ENCODE measurements at places on chromosomes 13 and 19. TPM values are rescaled to one million over a fixed set of nuclear protein-coding genes. Genes with fewer than 3 reads are reported as not detected.

APOC4 gene
- total RNA-seq: not detected

ATP8B3 gene
- 1.9 TPM for total RNA-seq

ZSWIM9 gene
- total RNA-seq: 9.8 TPM

GRK1 gene
- total RNA-seq: not detected

ZNF738 gene
- 26.4 TPM for total RNA-seq

MUC16 gene
- 0.06 TPM for total RNA-seq

LSR gene
- total RNA-seq: 59.6 TPM

LILRB4 gene
- total RNA-seq: 2.9 TPM

PGLYRP1 gene
- total RNA-seq: 9.9 TPM

SLC6A16 gene
- 3.2 TPM for total RNA-seq

SPACA6 gene
- total RNA-seq: 15.0 TPM

STARD13 gene
- total RNA-seq: 62.7 TPM

SIX5 gene
- total RNA-seq: 24.2 TPM

Measured in metanephros (tissue), 2 donors.